ENCODE measurements at places on chromosomes 6 and 20. TPM values are rescaled to one million over a fixed set of nuclear protein-coding genes. Genes with fewer than 3 reads are reported as not detected.

DNA sequence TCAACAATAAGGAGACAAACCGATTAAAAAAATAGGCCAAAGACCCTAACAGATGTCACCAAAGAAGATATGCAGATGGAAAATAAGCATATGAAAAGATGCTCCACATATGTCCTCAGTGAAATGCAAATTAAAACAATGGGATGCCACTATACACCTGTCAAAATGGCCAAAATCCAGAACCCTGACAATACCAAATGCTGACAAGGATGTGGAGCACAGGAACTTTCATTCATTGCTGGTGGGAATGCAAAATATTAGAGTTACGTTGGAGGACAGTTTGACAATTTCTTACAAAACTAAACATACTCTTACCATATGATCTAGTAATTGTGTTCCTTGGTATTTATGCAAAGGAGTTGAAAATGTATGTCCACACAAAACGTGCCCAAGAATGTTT lies 1.8 kb upstream of the ZNF184 start:
- DNase-seq = no peak

The HSF2 gene
- 3.5 TPM for polyA plus RNA-seq

GRCh38 chr20:42100137-42100704 lies 482.0 kb upstream of the CHD6 start:
- DNase-seq = no peak

The ADGRF4 gene
- 0.46 TPM for polyA plus RNA-seq

The C6orf132 gene
- 87.1 TPM for polyA plus RNA-seq

DNA sequence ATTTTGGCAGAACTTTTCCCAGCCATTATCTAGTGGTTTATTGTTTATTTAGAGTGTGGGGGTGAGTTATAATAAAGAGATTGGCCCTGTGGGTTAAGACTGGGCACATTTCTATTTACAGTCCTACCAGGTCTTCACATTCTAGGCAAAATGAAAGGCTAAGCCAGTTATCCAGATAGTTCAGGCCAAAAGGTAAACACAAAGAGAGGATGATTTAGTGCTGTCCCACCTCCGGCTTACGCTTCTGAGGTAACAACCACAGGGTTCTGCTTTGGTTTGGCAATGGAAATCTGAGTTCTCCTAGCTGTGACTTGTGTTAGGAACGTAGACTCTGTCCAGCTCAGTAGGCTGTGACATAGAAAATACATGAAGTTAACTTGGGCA lies 50.3 kb upstream of the PTPRK start:
- no peak for DNase-seq

The COL9A3 gene
- polyA plus RNA-seq = 5.8 TPM

DNA sequence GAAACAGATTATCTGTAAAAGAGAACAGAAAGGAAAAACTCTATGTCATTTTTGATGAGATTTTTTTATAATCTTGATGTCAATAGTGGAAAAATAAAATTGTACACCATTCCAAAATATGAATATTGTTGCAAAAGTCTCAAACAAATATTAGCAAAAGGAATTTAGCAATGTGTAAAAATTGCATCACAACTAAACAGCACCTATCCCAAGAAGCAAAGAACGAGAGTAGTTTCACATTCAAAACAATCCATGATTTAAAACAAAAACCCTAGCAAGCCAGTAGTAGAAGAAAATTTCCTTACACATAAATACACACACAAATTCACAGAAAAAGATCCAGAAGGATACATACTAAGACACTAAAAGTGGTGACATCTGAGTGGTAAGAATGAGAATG lies 38.4 kb downstream of the LCA5 start:
- DNase-seq = no peak

DNA sequence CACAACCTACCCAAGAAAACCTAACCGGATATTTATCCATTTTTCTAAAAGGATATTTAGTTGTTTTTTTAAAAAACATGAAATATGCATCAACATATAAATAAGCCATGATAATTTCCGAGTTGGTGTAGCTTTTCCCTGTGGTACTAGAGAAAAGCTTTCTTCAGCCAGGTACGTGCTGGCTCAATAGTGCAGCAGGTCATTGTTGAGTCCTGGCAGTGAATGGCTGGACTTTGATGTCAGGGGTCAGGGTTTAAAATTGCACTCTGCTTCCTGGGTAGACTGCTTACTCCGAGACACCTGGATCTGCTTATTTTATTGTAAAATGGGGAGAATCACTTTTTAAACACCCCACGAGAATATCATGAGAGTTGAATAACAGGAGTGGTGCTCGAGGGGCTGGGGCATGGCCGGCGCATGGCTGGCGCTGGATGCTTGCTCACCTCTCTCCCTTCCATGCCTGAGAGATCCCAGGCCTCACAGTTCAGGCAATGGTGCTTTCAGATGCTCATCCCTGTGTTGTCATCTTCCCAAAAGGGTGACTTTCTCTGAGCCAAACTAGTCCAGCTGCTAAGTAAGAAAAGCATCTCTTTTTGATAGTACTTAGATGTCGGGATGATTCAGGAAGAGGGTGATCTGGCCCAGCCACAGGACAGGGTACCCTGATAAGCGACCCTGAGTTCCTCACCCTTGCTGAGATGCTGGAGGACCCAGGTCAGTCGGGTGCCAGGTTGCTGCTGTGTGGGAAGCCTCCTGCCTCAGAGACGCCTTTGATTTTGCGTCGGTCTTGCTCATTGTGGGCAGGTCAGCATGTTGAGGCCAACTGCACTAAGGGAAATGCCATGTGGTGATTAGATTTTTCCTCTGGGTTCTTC lies 269.1 kb upstream of the FOXQ1 start:
- DNase-seq = no peak

The SMPDL3A gene
- 91.3 TPM for polyA plus RNA-seq
